Activated T-cell treated with anti-CD3 and anti-CD28 coated beads, Interleukin-2, amount 50 U/mL, for 72 hours (primary cell): ENCODE measurements at places on chromosomes 4 and X. TPM values are rescaled to one million over a fixed set of nuclear protein-coding genes. Genes with fewer than 3 reads are reported as not detected.

DNA sequence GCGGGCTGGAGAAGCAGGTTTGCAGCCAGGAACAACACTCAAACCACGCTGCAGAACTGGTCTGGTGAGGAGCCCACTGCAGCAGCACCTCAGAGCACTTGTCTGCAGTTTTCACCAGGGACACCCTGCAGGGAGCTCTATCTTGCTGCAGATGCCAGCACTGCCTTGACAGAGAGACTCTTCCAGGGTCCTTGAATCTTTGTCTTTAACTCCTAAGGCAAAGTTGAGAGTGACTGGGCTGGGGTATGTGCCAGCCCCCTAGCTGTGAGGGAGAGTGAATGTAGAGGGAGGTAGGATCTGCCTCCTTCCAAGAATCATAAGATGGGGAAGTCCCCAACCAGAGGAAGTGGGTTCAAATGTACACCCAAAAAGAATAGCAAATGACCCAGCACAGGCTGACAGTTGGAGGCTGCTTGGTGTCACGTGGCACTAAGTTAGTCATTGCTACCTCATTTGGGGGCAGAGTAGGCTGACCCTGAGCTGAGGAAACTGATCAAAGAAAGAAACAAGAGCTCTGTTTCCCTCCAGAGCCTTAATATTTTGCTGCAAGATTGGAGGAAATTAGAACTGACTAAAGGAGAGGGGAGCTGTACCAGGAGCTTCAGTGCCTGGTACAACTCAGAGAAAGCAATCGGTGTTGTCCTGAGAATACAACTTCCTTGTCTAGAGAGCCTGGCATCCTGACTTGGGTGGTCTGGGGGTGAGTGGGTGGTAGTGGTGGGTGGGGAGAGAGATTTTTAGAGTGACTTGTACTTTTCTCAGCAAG lies 28.2 kb upstream of the HUWE1 start:
- peaks cover 19% of the 10 kb centered on the region for H3K36me3 ChIP-seq
- DNase-seq, result peak; percentile 67
- H3K4me1 ChIP-seq, result peaks cover 64% of the 10 kb centered on the region
- peak overlapping the region; percentile 82 for H3K4me3 ChIP-seq
- no peaks in the 10 kb centered on the region for H3K27me3 ChIP-seq

DNA sequence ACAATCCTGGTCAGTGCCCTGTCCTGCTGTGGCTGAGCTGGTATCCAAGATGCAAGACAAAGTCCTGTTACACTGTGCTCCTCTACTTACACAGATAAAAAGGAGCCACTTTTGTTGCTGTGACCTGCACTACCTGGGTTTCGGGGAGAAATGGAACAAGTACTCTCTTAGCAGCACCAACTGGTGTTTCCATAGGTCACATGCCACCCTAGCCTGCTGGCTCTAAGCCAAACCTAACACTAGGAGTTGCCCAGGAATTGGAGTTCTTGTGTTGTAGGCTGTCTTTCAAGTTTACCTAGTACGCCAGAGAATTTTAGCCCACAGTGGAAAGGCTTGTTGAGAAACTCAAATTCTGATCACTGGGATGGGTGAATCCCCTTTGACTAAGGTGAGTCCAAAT lies 727.4 kb downstream of the FAM133A start:
- no peak for DNase-seq
- no peaks in the 10 kb centered on the region for H3K4me1 ChIP-seq
- no peak overlapping the region for H3K4me3 ChIP-seq
- H3K36me3 ChIP-seq, result no peaks in the 10 kb centered on the region
- H3K27me3 ChIP-seq, result peaks cover 11% of the 10 kb centered on the region
- H3K27ac ChIP-seq, result no peak overlapping the region

GRCh38 chrX:104098151-104098808 lies 14.0 kb upstream of the ZCCHC18 start:
- H3K4me1 ChIP-seq, result no peaks in the 10 kb centered on the region
- peaks cover 39% of the 10 kb centered on the region for H3K27me3 ChIP-seq
- H3K4me3 ChIP-seq, result peak overlapping the region; percentile 49
- H3K36me3 ChIP-seq, result no peaks in the 10 kb centered on the region

DNA sequence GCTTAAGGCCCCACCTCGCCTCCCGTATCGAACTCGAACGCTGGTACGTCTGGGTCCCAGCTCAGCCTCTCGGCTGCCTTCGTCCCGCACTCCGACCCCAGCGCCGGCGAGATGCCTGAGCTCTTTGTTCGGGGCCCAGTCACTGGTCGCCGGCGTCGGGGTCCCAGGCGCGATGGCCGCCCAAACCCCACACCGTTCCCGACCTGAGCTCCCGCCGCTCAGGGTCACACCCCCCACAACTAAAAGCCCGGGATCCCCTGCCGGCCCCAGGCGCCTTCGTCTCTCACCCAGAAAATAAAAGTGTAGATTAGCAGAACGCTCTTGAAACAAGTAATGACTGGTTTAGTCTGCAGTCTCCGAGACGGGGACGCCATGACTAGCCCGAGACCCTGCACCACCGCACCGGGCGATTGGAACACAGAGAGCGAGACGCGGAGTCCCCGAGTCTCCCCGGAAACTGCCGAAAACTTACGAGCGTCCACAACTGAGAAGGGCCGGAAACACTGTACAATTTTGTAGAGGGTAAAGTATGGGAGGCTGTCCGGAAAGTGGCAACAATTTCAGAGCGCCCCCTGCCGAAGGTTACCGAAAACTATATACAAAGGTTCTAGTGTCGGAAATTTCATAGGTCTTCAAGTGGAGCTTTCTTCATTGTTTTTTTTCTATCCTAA lies at the start of gene TSPAN6:
TSS of gene TSPAN6 (minus strand) at position 486 of the 671 bp plus-strand sequence. CDS start at position 374, 112 bp downstream.
- H3K27me3 ChIP-seq, result peaks cover 57% of the 10 kb centered on the region
- DNase-seq, result peak; percentile 66
- peak within 1 kb of the TSS; percentile 83 for H3K4me3 ChIP-seq
- peaks cover 9% of the 10 kb centered on the region for H3K4me1 ChIP-seq
- H3K27ac ChIP-seq, result no peak within 1 kb of the TSS

GRCh38 chr4:14667624-14668151 lies 334.6 kb upstream of the CPEB2 start:
- H3K4me3 ChIP-seq, result no peak overlapping the region
- no peak overlapping the region for H3K27ac ChIP-seq
- peaks cover 1% of the 10 kb centered on the region for H3K36me3 ChIP-seq
- peaks cover 19% of the 10 kb centered on the region for H3K27me3 ChIP-seq
- DNase-seq, result no peak
- H3K4me1 ChIP-seq, result no peaks in the 10 kb centered on the region

DNA sequence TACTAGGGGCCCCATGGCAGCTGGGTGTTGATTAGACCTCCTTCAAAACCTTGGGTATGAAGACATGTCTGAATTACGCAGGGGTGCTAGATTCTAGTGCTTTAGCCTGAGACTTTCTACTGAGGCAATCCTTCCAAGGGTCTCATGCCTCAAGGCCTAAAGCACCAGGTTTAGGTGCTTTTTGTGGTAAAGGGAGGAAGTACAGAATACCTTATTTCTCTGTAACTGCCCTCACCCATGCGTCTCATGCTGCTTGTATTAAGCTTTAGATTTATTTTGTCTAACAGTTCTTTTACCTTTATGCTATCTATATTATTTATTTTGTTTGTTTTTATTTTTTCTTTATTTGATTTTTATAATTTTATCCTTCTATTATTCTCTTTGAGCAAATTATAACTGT lies 190.2 kb upstream of the GK2 start:
- no peak for DNase-seq
- H3K4me1 ChIP-seq, result peaks cover under 1% of the 10 kb centered on the region
- H3K36me3 ChIP-seq, result peaks cover 1% of the 10 kb centered on the region
- H3K27me3 ChIP-seq, result no peaks in the 10 kb centered on the region

DNA sequence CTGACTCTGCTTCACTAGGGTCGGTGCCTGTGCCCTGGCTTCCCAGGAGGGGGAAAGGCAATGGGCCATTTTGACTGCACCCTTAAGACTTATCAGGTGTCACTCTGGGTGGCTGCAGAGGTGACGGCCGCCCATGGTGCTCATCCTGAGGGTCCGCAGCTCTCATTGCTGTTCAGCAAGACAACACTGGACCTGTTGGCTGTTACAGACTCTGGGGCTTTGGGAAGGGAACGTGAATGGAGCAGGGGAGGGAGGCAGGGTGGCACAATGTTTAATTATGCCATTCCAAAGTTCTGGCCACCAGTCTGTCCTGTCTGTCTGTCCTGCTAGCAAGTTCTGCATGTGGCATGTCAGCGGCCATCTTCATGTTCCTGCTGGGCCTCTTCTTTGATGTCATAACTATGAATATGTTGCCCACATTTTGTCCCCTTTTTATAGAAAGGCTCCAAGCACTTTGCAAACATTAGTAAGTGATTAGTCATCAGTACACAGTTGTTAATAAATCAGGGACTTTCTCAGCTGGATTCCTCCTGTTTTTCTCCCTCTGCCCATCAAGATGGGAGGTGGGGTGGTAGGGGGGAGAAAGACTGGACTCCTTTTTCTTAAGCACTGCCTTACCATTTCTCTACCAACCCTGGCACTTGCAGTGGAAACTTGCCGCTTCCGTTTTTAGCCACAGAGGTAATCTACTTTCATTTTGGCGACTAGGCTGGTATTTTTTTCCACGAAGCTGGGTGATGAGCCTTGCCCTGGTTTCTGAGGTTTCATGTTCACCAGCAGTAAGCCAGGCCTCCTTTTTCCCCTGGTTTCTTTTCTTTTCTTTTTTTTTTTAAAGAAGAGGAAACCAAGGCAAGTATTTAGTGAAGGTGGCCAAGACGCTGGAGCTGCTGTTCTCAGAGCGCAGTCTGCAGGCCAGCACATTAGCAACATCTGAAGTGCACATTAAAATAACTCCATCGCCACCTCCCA lies 88.6 kb upstream of the TRIM2 start:
- H3K4me1 ChIP-seq, result peaks cover 10% of the 10 kb centered on the region
- peak; percentile 74 for DNase-seq
- H3K36me3 ChIP-seq, result no peaks in the 10 kb centered on the region
- H3K4me3 ChIP-seq, result no peak overlapping the region
- H3K27me3 ChIP-seq, result peaks cover 5% of the 10 kb centered on the region

Gene SLITRK4
- total RNA-seq, result not detected

Gene SPCS3
- 115 TPM for total RNA-seq

- no peaks in the 10 kb centered on the region for H3K36me3 ChIP-seq
- H3K27ac ChIP-seq, result no peak overlapping the region
- no peaks in the 10 kb centered on the region for H3K27me3 ChIP-seq
- H3K4me1 ChIP-seq, result no peaks in the 10 kb centered on the region
- H3K4me3 ChIP-seq, result no peak overlapping the region
Measured at GRCh38 chr4:47209833-47210232, 178.5 kb downstream of the GABRB1 start.

Gene SRP72
- 187 TPM for total RNA-seq
